ENCODE measurements at places on chromosomes 16 and 17.
A peak's percentile ranks its signal among the peaks of the same experiment; 100 is the strongest.

GRCh38 chr17:7955414-7956227, 23.6 kb downstream of the CNTROB start:
- no peak for DNase-seq

DNA sequence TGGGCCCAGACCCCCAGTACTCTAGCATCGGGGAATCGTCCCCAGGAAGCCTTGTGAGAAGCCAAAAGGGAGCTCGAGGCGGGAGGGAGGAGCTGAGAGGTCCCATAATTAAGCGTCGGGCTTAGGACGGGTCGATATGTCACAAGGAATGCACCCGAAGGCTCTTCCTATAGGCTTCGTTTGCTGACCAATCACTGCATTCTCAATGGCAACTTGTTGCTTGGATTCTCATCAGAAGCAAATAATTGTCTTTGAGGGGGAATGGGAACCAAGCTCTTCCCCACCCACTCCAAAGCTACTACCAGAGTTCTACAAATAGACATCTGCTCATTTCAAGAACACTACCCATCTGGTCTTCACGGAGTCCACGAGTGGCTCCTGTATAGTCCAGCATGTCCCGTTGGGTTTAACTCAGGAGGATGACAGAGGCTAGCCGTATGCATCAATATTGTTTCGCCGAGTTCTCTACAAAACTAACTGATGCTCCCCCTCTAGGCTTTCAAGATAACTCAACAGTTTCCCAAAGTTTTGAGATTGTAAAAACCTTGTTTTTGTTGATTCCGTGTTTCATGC, 628 bp upstream of the BLMH start:
- no peak for DNase-seq

- no peak for DNase-seq
These were observed 562.7 kb upstream of the HSBP1 start for GRCh38 chr16:83245061-83245460.

GRCh38 chr17:32725697-32726096, 151.2 kb downstream of the MYO1D start:
- no peak for DNase-seq

GRCh38 chr17:35627417-35627816, 40.3 kb downstream of the AP2B1 start:
- DNase-seq, result no peak

- DNase-seq, result no peak
These were observed 15.7 kb upstream of the XYLT2 start for GRCh38 chr17:50330151-50330775.

DNA sequence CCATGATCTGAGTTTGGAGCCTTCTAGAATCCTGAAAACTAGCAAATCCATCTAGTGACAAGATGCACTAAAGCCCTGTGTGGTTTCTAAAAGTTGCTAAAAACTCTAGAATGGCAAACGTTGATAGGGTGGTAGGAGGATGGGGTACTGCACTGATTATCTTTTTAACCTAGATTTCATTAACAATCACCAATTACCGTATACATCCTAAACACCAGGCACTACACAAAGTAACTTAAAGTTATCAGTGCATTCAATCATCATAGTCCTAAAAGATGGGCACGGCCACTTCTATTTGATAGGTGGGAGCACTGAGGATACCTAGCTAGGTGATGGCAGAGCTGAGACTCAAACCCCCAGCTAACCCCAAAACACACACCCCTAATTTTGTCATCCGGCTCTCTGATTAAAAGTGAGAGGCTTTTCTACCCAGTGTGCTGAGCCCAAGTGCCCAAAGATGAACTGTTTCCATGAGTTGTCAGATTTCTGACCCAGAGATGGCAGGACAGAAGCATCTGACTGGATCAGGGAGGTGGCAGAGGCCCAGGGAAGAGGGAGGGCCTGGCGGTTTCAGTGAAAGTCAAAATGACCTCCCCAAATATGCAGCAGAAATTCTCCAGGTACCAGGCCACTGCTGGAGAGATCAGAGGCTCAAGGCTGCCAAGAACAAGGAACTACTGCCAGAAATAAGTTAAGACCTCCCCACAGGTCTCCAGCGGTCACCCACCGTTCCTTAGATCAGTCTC, 396.8 kb downstream of the SOX9 start:
- no peak for DNase-seq

DNA sequence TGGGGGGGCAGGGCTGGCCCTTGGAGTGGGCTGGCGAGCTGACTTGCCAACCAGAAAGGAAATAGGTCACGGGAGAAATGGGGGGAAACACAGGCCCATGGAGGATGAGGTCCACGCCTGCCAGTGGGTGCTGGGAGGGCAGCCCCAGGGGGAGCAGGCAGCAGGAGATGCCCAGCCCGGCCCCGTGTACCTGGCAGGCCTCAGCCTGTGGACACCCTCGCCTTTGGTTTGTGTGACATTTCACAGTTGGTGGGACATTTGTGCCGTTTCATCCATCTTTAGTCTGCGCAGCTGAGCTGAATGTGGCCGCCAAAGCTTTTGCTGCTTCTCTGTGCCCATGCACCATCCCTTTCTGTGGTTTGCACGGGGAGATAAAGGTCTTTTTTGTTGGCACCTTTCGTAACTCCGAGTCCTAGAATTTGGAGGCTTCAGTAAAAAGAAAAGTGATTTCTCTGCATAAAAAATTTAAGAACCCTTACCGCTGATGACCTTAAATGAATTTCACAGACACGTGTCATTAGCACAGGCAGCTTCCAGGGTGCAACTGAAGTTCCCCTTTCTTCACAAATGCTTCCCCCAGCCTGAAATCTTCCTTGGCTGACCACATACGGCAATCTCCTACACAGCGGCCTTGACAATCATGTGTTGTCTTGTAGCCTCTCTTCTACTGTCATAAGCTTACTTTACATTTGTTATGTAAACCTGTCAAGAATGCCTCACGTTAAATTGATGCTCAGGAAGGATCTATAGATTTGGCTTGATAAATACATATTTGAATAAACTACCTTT, 193.6 kb downstream of the RPTOR start:
- DNase-seq, result no peak

GRCh38 chr17:81959362-81960129, 1.4 kb downstream of the NOTUM start:
- DNase-seq, result peak; percentile 78

- no peak for DNase-seq
These were observed 6.6 kb upstream of the ZNF263 start for GRCh38 chr16:3276679-3277078.

GRCh38 chr16:78198288-78198687, 98.8 kb downstream of the WWOX start:
- DNase-seq, result no peak

DNA sequence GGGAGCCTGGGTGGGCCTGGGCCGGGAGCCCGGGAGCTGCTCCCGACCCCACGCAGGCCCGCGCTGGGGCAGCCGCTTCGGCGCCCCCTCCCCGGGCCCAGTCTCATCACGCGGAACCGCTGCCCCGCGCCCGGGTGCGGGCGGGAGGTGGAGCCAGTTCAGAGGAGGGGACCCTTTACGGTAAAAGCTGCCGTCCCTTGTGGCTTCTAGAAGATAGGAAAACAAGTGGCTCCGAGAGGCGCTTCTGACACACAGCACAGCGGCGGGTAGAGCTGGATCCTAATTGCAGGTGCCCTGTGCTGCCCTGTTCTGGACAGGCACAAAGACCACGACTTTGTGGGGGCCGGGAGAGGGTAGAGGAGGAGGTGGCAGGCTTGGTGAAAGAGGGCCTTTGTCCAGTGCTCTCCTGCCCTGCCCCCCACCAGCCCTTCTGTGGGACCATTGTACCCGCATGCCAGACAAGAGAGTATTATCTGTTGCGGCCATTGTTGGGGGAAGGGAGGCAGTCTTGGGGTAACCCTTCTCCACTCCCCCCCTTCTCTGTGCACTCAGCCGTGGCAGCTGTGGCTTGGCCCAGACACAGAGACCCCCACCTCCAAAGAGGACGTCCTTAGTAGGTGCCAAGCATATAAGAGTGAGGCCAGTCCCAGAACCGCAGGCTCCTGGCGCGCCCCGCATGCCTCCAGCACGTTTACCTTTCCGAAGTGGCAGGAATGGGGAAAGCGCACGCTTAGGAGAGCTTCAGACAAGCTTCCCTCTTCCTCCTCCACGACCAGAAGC, 736 bp downstream of the CNP start:
- DNase-seq, result no peak

DNA sequence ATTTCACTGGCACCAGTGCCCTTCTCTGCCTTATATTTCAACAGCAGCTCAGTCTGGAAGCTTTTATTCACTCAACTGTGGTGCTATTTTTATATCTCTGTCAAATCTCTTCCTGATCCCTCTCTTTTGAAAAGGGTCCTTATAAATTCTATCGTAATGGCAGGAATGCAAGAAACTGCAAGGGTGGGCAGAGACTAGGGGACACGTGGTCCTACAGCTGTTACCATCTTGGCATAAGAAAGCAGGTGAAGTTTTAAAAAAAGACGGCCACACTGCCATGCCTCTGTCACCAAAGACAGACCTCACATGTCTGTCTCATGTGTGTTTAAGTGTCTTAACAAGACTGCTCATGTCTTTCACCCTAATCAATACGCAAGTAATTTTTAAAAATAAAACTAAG, 368.4 kb upstream of the CDH11 start:
- no peak for DNase-seq

DNA sequence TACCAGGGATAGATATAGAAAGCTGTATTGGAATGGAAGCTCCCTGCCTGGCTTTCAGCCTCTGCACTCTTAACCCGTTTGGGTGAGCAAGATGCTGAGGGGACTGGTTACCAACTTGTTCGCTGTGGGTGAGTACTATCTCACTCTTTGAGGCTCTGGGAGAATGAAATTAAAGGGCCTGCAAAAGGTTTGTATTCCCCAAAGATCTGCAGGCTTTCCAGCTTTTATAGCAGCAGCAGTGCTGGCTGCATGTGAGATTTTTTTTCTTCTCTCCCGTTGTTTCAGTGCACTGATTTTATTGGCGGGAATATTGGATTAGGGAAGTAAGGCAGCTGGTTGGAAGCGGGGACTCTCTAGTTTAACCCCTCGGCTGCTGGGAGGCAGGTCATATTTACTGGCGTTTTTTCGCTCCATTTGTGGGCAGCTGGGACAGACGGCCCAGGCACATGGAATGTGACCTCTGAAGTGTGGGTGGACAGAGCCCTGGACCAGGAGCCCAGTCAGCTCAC, 30.9 kb downstream of the C17orf75 start:
- DNase-seq, result no peak

DNA sequence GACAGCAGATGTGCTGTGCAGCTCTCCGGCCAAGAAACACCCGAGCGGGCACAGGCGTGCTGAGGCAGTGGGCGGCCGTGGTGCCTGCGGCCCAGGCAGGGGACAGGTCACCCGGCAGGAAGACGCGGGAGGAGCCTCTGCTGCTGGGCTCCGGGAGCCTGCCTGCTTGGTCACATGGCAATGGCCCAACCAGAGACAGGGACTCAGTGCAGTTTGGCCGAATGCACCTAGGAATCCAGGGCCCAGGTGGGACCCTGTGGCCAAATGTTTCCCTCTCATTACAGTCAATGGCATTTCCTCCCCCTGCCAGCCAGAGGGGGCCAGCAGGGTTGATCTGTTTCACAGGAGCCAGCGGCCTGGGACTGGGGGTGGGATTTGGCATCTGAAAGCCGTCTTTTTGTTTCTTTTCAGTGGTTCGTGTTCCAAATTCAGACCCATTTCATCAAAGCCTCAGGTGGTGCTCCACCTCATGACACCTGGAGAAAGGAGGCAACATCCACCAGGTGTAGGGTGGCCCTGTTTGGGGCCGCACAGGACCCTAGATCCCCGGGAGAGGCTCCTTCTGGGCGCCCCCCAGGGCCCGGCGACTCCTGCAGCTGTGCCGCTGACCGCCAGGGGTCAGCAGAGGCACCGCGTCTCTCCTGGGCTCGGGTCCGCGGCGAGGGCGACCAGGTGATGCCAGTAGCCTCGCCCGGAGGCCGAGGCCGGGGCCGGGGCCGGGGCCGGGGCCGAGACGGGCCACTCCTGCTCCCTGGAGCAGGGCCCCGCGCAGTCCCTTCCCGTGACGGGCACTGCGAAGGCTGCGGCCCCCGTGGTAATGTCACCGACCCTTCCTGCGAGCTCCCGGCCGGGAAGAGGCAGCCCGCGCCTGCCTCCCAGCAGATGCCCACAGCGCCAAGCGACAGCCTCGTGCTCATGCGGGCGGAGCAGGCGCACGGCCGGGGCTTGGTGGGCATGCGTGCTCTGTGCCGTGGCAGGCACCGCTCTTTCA, 118.5 kb downstream of the C16orf78 start:
- no peak for DNase-seq

GRCh38 chr17:58630883-58631522, 60.8 kb downstream of the TEX14 start:
- DNase-seq, result no peak

- DNase-seq, result no peak
These were observed 14.5 kb downstream of the ZFHX3 start for GRCh38 chr16:73033271-73033998.

DNA sequence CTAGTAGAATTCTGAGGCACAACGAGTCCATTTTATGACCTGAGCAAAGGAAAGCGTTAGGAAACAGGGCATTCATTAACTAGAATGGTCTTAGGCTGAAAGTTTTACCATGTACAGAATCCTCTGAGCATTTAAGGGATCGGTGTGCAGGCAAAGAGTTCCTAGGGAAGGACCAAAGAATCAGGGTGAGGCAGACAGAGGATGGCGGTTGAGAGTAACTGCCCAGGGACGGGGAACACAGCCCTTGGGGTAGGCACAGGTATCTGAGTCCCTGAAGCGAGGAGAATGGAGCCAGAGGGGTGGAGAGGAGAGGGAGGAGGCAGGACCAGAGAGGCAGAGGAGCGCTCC, 14.0 kb upstream of the ITGB3 start:
- DNase-seq, result no peak

- DNase-seq, result no peak
These were observed 4.1 kb upstream of the SSTR5 start for GRCh38 chr16:1068451-1068850.

DNA sequence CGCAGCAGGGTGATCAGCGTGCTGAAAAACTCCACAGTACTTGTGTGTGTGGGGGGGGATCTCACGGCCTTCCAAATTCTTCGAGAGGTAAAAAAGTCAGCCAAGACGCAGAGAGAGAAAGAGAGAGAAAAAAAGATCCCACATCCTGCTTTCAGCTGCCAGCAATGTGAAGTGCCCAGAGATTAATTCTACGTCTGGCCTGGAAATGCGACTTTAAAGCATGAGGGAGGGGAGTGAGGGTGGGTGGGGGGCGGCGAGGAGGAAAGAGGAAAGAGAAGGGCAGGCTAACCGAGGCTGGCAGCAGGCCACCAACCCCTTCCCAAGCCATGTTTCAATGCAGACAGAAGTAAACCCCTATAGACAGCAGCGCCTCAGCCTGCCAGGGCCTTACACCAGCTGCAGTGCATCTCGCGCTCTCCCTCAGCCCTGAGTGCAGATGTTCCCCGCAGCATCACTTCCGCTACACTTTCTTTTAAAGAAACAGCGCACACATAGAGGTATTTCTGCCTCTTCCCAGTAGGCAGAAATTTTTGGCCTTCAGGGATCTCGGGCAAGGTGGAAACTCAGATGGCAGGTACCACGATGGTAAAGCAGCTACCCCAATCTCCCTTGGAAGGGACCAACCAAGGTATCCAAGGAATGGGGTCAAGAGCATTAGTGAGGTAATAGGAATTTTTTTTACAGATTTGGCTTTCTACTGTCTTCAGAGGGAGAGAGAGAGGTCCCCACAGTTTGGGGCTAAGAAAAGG, 87.8 kb downstream of the SMG6 start:
- peak; percentile 22 for DNase-seq

- no peak for DNase-seq
These were observed 358.2 kb downstream of the KIF2B start for GRCh38 chr17:54180950-54181349.

GRCh38 chr16:70714581-70715054, 28.8 kb upstream of the MTSS2 start:
- no peak for DNase-seq

Data from activated CD4-positive, CD25-positive, alpha-beta regulatory T cell (primary cell).